ENCODE measurements at places on chromosomes 6 and 20.

- DNase-seq, result no peak
These were observed 45.5 kb upstream of the GLP1R start for GRCh38 chr6:39003072-39003471.

- no peak for DNase-seq
These were observed 53.7 kb upstream of the ZNF217 start for GRCh38 chr20:53647286-53647821.

DNA sequence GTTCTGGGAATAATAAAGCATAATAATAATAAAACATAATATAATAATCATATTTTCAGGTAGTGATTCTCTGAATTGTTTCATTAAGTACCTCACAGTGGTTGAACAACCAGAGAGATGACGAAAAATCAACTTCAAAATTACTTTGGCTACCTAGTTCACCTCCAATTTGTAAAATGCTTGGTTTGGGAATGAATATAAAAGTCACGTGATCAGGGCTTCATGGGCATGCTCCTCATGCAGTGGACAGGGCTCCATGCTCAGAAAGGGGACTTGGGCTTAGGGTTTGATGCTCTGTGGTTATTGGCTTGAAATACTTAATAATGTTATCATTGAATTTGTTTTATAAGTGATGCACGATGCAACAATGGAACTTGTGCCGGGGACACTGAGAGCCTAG is 58.2 kb downstream of the HAO1 start:
- DNase-seq, result no peak

GRCh38 chr20:44035924-44036323 is 121.3 kb downstream of the TOX2 start:
- no peak for DNase-seq

DNA sequence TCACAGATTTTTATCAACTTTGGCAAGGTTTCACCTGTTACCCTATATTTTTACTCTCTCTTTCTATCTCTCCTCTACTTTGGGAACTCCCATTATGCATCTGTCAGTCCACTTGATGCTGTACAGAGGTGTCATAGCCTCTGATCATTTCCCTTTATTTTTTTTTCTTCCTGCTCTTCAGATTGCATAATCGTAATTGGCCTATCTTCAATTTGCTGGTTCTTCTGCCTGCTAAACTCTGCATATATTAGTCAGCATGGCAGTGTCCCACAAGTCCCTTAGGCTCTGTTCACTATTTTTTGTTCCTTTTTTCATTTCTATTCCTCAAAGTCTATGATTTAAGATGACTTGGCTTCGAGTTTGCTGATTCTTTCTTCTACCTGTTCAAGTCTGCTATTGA is 44.7 kb upstream of the MICB start:
- peak; percentile 11 for DNase-seq
